ENCODE measurements at places on chromosomes 5 and 9. TPM values are rescaled to one million over a fixed set of nuclear protein-coding genes. Genes with fewer than 3 reads are reported as not detected.

The ALG2 gene
- total RNA-seq, result 18.4 TPM

The DMGDH gene
- total RNA-seq, result 2.1 TPM

The GRM6 gene
- total RNA-seq, result not detected

The CTXN3 gene
- not detected for total RNA-seq

- H3K4me1 ChIP-seq, result no peaks in the 10 kb centered on the region
- H3K27ac ChIP-seq, result no peak overlapping the region
- H3K4me3 ChIP-seq, result no peak overlapping the region
- H3K27me3 ChIP-seq, result no peaks in the 10 kb centered on the region
- no peaks in the 10 kb centered on the region for H3K36me3 ChIP-seq
Measured at GRCh38 chr5:94820488-94820887, 202.0 kb downstream of the SLF1 start.

GRCh38 chr5:109645707-109646192 is 44.0 kb upstream of the MAN2A1 start:
- DNase-seq, result no peak
- H3K27me3 ChIP-seq, result no peaks in the 10 kb centered on the region
- H3K4me3 ChIP-seq, result no peak overlapping the region
- peaks cover 7% of the 10 kb centered on the region for H3K4me1 ChIP-seq
- no peaks in the 10 kb centered on the region for H3K36me3 ChIP-seq

DNA sequence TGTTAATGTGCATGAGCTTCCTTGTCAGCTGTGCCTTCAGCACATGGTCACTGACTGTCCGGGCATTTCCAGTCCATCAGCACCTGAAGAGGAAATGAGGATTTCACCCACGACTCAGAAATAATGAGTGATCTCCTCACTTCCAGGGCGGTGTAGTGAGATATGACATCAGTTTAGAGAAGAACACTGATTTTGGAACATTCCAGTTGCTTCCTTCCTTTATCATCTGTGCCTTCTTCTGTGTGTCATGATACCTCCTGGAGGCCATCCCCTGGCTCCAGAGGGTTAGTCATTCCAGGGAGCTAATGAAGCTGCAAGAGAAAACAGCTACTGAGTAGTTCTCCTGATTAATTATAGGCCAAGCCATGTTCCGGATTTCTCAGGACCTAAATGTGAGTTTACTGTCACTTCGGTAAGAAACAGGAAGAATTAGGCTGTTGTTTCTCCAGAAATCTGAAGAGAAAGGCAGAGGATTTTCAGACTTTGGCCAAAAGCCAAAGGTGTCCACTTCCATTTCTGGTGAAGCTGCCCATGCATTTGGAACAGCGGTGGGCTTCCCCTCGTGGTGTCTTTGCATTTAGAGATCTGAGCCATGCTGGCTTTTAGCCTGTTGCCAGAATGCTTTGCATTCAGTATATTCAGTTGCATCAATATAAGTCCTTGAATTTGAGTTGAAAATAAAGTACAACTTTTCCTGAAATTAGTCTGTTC is 161.3 kb upstream of the OTULINL start:
- H3K27ac ChIP-seq, result no peak overlapping the region
- no peak overlapping the region for H3K4me3 ChIP-seq
- H3K36me3 ChIP-seq, result peaks cover 28% of the 10 kb centered on the region
- H3K27me3 ChIP-seq, result no peaks in the 10 kb centered on the region
- no peak for DNase-seq
- no peaks in the 10 kb centered on the region for H3K4me1 ChIP-seq

GRCh38 chr5:177545487-177546257 is 8.7 kb downstream of the FAM193B start:
- peak overlapping the region; percentile 75 for H3K27ac ChIP-seq
- H3K4me3 ChIP-seq, result no peak overlapping the region
- peak; percentile 91 for DNase-seq
- peaks cover 6% of the 10 kb centered on the region for H3K36me3 ChIP-seq
- H3K27me3 ChIP-seq, result no peaks in the 10 kb centered on the region
- H3K4me1 ChIP-seq, result no peaks in the 10 kb centered on the region

DNA sequence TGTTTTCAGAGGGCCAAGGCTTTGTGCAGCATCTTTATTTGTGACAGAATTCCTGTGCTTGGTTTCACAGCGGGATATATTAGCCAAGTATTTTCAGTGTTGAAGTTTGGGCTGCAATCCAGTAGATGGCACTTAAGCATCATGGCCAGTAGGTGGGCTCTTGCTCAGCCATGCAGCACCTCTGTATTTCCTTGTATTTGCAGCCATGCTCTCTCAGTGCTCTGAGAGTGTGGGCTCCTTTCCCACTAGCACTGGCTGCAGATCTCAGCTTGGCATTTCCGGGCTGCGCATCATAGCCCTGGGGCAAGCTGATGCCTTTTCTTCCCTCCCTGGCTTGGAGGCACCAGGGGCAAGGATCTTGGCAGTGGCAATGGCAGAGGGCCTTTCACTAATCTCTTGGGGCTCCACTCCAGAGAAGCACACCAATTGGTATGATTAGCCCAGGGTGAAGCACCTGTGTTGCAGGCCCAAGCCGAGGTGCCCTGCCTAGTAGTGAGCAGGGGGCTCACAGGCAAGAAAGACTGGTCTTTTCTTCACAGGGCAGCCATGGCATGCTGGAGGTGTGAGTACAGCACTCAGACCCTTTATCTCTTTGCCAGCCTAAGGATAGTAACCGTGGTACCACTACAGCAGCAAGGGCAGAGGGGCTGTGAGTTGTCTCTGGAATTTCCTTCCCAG is 48.3 kb downstream of the SLCO6A1 start:
- H3K4me3 ChIP-seq, result no peak overlapping the region
- H3K27ac ChIP-seq, result no peak overlapping the region
- H3K36me3 ChIP-seq, result no peaks in the 10 kb centered on the region
- H3K4me1 ChIP-seq, result no peaks in the 10 kb centered on the region
- DNase-seq, result peak; percentile 51

GRCh38 chr5:102969641-102970040 is 150.3 kb downstream of the GIN1 start:
- H3K27me3 ChIP-seq, result no peaks in the 10 kb centered on the region
- H3K4me3 ChIP-seq, result no peak overlapping the region
- no peaks in the 10 kb centered on the region for H3K36me3 ChIP-seq
- no peaks in the 10 kb centered on the region for H3K4me1 ChIP-seq
- H3K27ac ChIP-seq, result no peak overlapping the region

Data from sigmoid colon (tissue), 7 donors.